ENCODE measurements at places on chromosomes 16 and 17.

GRCh38 chr17:1568950-1569810 is 6.6 kb upstream of the PITPNA start:
- no peak for DNase-seq

DNA sequence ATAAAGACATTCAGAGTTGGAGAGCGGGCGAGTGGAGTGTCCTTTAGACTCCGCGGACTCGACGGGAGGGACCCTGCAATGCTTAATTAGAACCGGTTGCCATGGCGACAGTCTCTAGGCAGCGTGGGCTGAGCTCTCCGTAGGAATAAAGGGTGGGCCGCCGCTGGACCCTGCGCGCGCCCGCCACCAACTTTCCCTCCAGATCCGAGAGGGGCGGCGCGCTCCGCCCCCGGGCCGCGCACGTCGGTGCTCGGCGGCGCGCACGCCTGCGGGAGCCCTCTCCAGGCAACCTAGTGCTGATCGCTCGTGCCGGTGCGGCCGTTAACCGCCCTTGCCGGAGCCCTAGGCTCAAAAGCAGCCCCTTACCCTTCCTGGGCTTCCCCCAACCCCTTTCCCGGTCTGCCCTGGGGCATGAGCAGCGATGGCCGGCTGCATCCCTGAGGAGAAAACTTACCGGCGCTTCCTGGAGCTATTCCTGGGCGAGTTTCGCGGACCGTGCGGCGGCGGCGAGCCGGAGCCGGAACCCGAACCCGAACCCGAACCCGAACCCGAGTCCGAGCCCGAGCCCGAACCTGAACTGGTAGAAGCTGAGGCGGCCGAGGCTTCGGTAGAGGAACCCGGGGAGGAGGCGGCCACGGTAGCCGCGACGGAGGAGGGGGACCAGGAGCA is at the start of gene PPM1E:
PPM1E (plus strand) TSS at position 278 of the 669 bp plus-strand sequence.
- DNase-seq, result peak; percentile 3

DNA sequence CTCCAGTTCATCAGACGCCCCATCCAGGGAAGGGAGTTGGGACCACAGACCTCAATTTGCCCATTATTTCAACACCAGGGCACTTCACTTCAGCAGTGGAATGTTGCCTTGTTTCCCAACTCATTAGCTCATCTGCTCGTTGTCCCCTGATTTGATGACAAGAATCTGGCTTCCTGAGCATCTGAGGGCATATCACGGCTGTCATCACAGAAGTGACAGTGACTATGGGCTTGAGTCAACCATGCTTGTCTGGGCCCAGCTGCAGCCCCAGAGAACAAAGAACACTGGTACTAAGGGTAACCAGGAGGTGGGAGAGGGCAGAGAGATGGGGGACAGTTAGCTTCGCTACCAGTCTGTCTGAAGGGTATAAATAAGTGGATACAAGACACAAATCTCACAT is 266.0 kb upstream of the SDK2 start:
- DNase-seq, result no peak

DNA sequence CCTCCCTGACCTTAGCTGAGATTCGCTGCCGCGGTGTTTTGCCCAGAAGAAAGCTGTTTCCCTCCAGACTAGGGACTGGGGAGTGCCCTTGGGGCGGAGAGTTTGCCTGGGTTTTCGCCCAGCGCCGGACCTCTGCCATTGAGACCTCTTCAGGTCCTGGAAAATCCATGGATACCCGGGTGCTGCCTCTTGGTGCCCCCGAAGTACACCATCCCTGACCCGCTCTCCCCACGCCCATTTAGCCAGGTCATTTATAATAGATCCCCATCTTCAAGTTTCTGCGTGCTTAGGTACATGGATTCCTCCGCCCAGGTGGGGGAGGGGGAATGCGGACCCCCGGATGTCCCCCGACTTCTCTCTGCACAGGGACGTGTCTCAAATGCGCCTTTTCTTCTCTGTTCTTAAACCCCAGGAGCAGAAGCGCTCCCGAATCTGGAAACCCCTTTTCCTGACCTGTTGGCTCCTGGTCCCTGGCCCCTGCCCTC is 15.0 kb upstream of the CBX8 start:
- DNase-seq, result no peak

DNA sequence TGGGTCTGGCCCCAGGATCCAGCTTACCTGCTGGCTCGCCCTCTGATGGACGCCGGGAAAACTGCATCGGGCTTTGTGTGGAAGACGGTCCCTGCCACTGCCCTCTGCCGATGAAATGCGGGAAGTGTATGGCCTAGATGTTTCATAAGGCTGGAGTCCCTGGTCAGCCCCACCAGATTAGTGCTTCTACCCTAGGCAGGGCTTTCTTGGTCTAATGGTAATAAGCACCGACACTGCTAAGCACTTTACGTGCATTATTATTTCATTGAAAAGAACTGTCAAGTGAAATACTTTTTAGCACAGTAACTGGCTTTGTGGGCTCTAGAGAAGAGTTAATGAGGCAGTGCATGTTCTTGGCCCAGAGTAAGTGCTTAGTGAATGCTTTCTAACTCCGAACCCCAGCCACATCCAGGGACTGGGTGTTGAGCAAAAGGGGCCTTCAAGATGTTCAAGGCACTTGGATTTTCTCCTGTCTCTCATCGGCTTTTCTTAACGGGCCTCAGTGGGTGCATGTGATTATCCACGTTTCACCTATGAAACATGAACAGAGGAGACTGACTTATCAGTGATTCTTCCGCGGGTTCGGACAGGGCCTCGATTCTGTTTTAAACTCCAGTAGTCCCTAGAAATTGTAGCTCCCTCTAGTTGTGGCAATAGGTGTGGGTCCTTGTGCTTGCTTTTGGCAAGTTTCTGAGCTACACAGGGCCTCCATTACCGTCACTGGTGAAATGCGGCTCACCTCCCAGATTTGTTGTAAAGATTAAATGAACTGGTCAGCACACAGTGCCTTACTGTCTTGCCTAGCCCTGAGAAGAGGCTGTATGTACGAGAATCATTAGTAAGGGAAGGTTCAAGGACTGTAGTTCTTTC is 6.6 kb downstream of the TRAF4 start:
- peak; percentile 91 for DNase-seq

GRCh38 chr16:50213939-50214519 is 52.3 kb upstream of the ADCY7 start:
- peak; percentile 36 for DNase-seq

DNA sequence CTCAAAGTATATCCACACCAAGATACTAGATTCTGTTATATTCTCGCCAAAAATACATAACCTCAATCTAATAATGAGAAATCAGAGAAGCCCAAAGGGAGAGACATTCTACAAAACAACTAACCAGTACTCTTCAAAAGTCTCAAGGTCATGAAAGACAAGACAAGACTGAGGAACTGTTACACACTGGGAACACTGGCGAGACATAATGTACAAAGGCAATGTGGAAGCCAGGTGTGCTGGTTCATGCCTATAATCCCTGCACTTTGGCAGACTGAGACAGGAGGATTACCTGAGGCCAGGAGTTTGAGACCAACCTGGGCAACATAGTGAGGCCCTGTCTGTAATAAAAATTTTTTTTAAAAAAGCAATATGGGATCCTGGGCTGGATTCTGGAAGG is 85.9 kb downstream of the SPAG9 start:
- no peak for DNase-seq

DNA sequence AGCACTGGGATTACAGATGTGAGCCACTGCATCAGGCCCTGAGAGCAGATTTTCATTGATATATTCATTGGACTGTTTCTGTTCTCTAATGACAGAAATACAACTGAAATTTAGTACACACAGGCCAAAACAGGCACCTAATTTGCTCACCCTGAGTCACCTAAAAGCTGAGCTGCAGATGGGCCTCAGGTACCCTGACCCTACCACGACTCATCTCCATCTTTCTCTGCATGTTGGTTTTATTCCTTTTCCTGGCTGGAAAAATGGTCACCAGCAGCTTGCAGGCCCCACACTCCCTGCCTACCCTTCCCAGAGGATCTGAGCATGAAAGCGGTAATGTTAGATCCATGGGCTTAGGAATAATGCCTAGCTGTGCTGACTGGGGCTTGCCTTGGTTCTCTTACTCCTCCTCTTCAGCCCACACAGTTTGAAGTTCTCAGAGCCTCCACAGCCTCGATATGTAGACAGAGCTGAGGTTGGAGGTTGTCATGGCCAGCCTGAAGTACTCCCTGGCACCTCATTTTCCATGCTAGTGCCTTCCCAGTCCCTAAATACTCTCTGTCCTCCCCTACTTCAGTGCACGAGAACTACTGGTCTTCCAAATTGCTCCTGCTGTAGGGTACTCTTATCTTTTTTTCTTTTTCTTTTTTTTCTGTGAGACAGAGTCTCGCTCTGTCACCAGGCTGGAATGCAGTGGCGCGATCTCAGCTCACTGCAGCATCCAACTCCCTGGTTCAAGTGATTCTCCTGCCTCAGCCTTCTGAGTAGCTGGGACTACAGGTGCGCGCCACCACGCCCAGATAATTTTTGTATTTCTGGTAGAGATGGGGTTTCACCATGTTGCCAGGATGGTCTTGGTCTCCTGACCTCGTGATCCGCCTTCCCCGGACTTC is 51.1 kb downstream of the CENPV start:
- no peak for DNase-seq

- no peak for DNase-seq
Measured at GRCh38 chr17:13541032-13541480, 60.7 kb downstream of the HS3ST3A1 start.

- DNase-seq, result no peak
Measured at GRCh38 chr16:47481698-47482374, 20.7 kb downstream of the PHKB start.

DNA sequence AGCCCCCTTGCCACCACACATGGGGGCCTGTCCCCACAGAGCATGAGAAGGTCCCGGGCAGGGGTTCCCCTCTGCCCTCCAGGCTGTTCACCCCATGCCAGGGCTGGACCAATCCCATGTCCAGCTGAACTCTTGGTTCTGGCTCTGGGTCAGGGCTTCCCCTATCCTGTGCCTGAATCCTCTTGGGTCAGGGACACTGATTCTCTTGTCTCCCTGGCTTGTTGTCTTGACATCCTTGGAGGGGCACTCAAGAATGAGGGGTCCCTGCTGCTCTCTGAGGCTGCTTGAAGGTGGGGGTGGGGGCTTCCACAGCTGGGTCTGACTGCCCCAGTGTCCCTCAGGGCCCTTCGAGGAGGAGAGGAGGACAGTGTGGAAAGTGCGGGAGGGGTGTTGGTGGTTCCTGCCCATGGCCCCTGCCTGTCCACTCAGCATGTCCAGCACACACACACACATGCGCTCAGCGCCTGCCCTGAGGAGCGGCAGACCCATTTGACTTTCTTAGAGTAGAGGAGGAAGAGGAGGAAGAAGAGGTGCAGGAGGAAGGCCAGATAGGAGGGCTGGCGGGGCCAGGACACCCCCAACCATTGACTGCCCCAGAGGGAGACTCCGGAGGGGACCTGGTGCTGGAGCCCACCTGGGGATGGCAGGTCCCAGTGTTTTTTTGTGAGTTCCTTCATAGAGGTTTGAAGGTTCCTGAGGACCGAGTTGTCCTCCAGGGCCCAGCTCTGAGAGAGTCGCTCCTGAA is 47.0 kb downstream of the TNFRSF13B start:
- DNase-seq, result no peak

DNA sequence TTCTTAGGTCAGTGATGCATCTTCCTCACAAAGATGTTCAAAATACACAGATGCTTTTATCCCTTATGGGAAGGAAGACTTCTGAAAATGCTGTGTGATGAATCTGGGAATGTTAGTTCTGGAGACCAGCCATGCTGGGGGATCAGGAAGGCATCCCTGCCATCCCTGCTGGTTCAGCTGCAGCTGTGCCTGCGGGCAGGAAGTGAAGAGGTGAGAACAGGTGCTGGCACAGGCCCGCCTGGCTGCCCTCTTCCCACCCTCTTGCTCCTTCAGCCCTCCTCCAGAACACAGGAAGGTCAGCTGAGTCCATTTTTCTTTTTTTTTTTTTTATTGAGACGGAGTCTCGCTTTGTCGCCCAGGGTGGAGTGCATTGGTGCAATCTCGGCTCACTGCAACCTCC is 15.2 kb downstream of the RAB11FIP3 start:
- DNase-seq, result no peak

- no peak for DNase-seq
Measured at GRCh38 chr16:10838621-10839278, 20.2 kb upstream of the TVP23A start.

DNA sequence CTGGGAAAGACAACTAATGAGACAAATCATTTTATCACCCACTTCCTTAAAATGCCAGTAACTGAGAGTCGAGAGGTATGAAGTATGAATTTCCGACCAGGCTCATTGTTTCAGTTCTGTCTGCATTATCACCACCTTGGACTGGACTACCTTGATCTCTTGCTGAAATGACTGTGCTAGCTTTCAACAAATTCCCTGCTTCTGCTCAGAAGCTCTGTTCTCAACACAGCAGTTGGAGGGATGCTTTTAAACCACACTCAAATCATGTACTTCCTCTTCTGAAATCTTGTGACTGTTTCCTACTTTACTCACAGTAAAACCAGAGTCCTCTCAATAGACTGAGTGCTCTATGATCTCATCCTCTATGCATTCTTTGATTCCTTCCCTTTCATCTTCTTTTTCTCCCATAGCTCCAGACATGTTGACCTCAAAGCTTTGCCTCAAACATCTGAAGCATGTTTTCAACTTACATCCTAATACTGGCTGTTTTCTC is 195.8 kb downstream of the KCNJ2 start:
- peak; percentile 58 for DNase-seq

GRCh38 chr17:82127315-82127595 is 29.2 kb upstream of the FASN start:
- no peak for DNase-seq

GRCh38 chr17:58315750-58316149 is 12.8 kb downstream of the TSPOAP1 start:
- no peak for DNase-seq

- no peak for DNase-seq
Measured at GRCh38 chr16:15576960-15577958, 65.7 kb downstream of the MARF1 start.

DNA sequence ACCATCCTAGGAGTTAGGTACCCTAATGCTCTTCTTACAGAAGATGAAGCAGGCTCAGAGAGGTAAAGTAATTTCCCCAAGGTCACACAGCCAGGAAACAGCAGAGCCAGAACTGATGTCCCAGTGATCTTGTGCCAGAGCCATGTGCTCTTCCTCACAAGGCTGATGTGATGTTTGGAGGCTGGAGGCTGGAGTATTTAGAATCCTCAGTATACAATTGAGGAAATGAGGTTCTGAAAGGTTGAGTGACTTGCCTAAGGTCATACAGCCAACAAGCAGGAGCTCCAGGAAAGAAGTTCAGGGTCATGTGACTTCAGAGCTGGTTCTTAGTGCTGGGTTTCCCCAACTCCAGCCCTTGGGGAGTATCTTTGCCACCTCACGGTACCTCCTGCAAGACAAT is 18.5 kb downstream of the ITPRIPL2 start:
- no peak for DNase-seq

GRCh38 chr17:49342575-49342936 is 19.5 kb downstream of the ZNF652 start:
- DNase-seq, result no peak

DNA sequence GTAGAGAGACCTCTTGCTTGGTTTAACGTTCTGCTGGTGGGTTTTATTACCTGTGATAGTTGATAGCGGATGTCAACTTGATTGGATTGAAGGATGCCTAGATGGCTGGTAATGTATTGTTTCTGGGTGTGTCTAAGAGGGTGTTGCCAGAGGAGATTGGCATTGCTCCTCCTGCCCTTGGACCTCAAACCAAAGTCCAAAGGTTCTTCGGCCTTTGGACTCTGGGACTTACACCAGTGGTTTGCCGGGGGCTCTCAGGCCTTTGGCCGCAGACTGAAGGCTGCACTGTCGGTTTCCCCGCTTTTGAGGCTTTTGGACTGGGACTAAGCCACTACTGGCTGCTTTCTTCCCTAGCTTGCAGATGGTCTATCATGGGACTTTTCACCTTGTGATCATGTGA is 17.5 kb upstream of the TNRC6C start:
- DNase-seq, result no peak

Measured in CD14-positive monocyte (primary cell).